ENCODE measurements at places on chromosomes 12 and 14.

- no peak for DNase-seq
These were observed 59.7 kb downstream of the TRPV4 start for GRCh38 chr12:109773384-109774011.

DNA sequence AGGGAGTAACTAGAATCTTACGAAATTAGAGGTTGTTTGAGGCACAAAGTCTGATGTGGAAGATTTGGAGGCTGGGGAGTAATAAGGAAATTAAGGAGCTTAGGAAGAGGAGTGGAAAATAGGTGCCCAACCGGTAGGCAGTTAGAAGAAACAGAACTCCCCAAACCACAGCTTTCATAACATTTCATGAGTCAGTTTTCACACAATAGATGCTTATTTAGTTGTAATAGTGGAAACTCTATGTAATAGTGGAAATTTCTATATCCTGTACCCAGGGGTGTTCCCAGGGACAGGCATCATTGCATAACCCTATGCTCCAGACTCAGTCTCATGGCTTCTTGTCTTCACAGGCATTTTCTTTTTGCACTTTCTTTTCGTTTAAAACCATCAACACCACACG is 8.3 kb downstream of the C3AR1 start:
- no peak for DNase-seq

- no peak for DNase-seq
These were observed 21.6 kb upstream of the BLTP3B start for GRCh38 chr12:100164153-100164704.

DNA sequence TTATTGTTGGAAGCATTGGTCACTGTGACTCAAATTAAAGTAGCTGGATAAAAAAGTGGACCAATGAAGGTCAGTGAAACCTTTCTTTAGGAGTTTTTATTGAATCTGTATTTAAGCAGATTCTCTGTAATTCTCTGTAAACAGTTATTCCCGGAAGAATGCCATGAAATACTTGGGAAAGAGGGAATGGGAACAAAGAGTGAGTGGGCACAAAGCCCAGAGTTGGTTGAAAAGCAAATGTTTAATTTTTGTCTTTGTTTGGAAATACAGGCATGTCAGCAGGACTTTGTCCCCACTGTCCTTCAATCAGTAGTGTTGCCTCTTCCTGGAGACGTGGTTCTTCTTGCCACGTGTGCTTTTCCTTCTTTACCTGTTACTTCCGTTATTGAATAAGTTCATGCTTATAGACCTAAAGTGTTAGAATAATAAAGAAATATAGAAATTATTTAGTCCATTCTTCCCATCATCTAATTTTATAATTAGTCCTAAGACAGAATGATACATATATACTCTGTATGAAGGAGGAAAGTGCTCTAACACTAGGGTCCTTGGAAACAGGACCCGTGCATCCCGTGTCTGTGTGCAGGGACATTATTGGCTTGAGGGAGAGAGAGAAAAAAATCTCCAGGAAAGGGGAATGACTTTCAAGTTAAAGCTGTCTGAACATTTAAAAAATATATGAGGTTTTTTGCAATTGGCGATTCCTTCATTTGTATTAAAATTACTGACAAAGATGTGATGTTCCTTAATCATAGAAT is 2.0 kb upstream of the ANG start:
- no peak for DNase-seq

Data from CD4-positive, alpha-beta T cell treated with Interleukin-6 at 100 ng/mL for 8 hours (primary cell).